NCI-H146 (cell line): ENCODE measurements at places on chromosomes 2 and 18.

- DNase-seq: no peak
Measured at GRCh38 chr18:49016648-49017539, 66.1 kb upstream of the SMAD7 start.

DNA sequence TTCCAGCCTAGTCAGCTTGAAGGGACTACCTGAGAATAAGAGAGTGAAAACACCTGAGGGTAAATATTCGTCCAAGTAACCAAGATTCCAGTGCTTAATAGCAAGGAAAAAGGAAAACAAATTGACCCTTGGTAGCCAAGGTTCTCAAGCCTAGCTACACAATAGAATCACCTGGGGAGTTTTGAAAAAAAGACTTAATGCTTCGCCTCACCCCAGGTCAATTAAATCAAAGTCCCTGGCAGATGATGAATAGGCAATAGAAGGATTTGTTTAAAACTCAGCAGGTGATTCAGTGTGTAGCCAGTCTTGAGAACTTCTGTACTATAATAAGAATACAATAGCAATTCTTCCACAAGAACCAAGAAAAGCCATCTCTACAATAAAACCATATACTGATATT lies 500.2 kb downstream of the XIRP2 start:
- no peak for DNase-seq

GRCh38 chr2:8524823-8525222 lies 157.0 kb upstream of the ID2 start:
- DNase-seq: no peak

DNA sequence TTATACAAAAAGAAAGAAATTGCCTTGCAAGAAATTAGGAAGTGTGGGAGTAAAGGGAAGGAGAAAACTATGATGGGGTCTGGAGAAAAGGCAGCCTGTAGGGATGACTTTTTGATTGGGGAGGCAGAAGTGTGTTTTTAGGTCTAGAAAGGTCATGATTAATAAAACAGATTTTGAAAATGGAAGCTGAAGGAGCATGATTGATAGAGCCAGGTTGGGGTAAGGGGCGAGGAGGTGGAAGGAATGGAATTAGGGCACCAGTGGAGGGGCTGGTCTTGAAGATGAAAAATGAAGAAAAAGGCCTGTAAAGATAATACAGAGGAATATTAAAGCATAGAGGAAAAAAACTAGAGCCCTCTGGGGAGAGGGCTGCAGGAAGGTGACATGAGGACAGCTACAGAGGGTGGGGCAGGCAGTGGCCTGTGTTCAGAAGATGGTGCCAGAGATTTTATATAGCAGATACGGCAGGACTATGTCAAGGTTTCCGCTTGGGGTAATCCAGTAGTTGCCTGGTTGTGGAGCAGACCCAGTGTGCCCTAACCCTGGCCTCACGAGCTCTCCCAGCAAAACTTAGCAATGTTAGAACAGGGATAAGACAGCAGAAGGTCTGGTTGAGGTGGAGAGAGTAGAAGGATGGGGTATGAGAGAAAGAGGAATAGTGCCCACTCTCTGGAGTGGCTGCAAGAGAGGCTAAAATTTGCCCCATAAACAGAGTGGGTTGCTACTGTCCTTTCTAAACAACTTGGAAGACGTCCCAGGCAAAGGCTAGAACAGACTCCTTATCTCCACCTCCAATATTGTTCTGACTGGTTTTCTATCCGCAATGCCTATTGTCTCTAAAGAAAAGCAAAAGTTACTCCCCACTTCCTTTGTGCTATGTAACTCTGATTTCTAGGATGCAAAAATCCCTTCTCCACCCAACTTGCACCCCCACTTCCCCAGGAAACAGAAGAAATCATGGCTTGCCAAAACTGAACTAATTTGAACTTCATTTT lies 287.3 kb downstream of the AGPS start:
- no peak for DNase-seq

DNA sequence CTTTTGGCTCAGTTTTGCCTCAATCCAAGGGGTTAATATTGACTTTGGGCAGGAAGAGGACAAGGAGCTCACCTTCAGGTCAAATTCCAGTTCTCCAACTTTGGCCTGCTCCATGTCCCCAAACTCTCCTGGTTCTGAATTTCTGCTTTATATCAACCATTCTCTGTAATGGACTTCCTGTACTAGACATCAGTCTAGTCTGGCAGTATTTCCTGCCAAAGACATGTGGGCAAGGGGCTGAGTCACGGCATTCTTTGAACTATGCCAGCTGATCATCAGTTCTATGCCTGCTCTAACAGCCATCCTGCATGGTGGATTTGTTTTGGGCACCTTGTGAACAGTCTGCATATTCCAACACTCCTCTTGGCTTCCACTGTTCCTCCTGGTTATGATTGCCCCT lies 199.4 kb downstream of the ZEB2 start:
- no peak for DNase-seq

DNA sequence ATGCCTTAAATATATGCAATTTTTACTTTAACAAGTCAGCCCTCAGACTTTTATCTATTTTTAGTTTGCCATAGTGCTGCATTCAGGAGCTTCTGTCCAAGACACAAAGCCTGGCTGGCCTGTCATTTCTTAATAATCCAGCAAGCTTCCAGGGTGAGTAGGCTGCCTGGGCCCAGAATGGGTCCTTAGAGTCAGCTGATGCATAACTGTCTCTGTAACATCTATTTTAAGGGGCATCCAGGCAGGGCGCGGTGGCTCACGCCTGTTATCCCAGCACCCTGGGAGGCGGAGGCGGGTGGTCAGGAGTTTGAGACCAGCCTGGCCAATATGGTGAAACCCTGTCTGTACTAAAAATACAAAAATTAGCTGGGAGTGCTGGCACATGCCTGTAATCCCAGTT lies 11.8 kb upstream of the GNLY start:
- DNase-seq: no peak

DNA sequence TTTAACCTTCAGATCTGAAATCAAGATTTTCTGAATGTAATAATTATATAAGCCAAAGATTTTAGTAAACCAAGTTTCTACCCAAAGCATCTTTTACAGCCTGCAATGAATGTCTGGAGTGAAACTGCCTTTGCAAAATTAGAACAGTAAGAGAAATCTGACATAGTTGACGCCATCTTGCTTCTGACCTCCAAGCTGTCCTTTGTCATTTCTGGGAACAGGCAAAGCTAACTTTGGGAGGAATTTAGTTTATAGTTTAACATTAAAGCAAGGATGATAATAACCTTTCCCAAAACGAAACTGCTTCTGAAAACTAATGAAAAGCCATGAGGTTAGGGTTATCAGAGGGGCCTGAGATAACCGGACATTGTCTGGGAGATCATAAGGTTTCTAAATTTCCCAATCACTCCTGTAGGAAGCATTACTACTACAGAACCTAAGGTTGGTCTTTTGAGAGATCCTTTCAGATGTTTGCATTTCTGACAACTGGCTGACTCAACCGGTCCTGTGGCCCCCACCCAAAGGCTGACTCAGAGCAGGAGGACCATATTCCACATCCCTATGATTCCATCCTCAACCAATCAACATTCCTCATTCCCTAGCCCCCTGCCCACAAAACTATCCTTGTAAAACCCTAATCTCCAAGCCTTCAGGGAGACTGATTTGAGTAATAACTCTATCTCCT lies 124.5 kb downstream of the TMEM131 start:
- no peak for DNase-seq

DNA sequence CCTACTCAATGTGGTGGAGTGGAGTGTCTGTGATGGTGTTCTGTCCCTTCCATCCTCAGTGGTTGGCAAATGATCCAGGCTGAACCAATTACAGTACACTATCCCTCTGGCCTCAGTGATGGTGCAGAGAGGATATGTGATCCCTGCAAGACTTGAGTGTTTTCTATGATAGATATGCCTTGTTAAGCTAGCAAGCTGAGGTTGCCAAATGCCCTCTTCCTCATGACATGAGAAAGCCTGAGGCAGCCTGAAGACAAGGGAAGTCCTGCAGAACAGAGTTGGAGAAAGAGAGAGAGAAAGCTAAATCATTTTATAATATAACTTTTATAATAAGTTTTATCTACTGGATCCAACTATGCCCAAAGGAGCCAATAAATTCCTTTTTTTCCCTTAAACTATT lies 41.6 kb upstream of the GORASP2 start:
- DNase-seq: no peak

DNA sequence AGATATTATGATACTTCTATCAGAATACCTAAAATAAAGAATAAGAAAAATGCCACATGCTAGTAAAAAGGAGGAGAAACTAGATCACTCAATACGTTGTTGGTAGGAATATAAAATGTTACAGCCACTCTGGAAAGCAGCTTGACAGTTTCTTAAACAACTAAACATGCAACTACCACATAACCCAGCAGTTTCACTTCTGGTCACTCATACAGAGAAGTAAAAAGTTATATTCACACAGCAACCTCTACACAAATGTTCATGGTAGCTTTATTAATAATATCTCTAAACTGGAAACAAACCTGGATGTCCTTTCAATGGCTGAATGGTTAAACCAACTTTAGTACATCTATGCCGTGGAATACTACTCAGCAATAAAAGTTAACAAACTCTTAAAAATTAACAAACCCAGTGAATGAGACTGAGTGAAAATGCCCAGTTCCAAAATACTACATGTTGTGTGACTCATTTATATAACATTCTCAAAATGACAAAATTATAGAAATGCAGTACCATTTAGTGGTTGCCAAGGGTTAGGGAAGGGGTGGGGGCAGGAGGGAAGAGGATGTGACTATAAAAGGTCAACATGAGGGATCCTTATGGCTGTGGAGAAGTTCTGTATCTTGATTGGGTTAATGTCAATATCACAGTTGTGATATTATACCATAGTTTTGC lies 124.1 kb downstream of the MMADHC start:
- no peak for DNase-seq

GRCh38 chr18:56085551-56085950 lies 497.6 kb upstream of the TCF4 start:
- DNase-seq: no peak

- DNase-seq: no peak
Measured at GRCh38 chr2:108949316-108950239, 39.4 kb downstream of the EDAR start.

GRCh38 chr18:45652303-45653080 lies 37.2 kb downstream of the SLC14A2 start:
- DNase-seq: no peak

DNA sequence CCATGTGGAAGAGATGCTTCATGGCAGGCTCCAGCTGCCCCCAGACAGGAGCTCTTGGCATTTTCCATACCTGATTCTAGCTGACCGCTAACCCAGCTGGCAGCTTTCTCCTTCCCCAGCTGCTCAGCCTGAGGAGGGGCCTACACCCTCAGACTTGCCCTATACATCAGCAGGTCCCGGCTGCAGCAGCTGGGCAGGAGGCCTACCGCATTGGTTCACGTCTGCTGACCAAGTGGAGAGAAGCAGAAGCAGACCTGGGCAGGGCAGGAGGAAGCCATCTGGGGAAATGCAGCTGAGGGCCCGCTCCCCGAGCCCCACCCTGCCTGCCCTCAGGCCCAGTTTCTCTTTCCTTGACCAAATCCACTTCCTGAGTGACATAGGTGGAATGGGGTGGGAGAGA lies 50.7 kb downstream of the LBH start:
- DNase-seq: no peak

DNA sequence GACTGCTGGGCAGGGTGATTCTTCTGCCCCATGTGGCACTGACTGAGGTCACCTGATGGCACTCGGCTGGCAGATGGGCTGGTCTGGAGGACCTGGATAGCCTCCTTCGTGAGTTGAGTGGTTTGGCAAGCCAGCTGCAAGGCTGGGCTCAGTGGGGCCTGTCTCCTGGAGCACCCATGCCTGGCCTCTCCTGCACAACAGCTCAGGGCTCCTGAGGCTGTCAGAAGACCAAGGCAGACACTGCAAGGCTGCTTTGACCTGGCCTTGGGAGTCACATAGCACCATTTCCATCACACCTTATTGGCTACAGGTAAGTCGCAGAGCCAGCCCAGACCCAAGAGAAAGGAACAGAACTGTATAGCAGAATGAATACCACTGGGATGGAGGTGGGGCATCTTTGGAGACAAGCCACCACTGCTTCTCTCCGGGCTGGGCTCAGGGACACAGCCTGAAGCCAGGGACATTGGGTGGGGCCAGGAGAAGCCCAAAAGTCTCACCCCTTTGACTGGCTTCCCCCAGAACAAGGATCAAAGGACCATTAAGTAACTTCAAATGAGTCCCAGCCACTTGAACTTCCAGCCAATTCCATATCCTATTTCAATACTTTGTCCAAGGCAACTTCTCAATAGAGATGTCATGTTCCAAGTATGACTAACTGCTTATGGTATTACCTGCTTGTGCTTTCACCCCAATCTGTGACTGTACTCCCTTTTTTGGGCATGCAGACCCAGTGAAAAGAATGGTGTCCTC lies 156.3 kb downstream of the CABLES1 start:
- no peak for DNase-seq

- no peak for DNase-seq
Measured at GRCh38 chr2:120236316-120236715, 13.1 kb upstream of the TMEM185B start.

GRCh38 chr18:49135877-49136276 lies 185.1 kb upstream of the SMAD7 start:
- DNase-seq: peak; percentile 88

DNA sequence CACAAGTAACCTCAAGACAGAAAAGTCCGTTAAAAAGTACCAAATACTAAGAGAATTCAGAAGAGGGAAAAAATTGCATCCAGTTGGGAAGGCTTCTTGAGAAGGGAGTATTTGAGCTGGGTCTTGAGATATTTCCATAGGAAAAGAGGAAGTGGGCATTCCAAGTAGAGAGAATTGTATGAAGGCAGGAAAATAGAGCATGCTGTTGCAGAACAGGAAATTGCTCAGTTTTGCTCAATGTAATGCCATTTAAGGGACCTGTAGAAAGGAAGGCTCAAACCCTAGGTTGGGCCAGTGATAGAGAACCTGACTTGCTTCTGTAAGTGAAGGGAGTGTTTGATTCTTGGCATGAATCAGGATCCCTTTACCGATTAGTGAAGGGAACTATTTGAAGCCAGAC lies 1.0 kb upstream of the ZC3H8 start:
- DNase-seq: no peak

DNA sequence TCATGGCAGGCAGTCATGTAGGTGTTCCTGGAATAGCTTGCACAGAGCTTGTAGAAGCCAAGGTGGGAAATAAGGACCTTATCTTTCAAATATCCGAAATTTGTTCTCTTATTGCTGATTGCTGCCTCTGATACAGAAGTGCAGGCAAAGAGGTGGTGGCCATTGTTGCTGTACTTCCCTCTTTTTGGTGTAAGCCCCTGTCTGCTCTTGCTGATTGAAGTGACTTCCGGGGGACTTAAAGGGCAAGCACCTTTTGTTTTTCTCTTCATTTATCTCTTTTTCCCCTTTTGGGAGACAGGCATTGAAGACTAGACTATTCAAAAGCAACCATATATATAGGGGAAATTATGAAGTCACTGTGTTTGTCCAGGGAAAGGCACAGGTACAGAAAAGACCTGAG lies 131.6 kb upstream of the OTX1 start:
- no peak for DNase-seq

GRCh38 chr2:180753809-180754761 lies 226.3 kb upstream of the UBE2E3 start:
- DNase-seq: no peak

GRCh38 chr2:168286535-168286934 lies 39.1 kb upstream of the STK39 start:
- DNase-seq: no peak
